Stimulated activated memory B cell treated with anti-CD40 and anti-IgM and Interleukin-4, amounts not matched to agents 10 μg/mL and 1 μg/mL and 100 μg/mL, for 72 hours (primary cell): ENCODE measurements at places on chromosomes 7 and 10.

DNA sequence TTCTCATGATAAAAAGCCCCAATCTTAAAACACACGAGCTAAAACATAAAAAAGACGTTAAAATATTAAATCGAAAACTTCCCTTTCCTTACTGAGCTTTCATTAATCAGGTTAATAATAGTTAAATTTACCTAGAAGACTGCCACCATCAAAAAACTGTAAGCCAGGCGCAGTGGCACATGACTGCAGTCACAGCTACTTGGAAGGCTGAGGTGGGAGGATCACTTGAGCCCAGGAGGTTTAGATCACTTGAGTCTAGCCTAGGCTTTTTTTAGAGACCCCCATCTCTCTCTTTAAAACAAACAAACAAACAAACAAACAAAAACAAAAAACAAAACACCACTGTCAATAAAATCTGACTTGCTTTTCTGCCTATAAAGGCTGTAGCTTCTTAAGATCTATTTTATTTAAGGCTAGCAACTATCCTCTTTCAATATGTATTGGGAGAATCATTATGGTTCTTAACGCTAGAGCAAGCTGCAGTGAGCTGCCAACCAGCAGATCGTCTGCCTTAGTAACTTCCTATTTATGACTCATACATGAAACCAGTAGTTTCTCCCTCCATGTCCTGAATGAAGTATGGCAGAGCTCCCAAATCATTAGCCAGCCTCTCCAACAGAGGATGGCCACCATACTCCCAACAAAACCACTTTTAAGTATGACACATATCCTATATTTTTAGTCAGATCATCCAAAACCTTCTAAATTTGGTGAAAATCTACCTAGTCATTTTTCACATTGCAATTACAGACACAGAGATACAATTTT is 163.7 kb downstream of the SRPK2 start:
- peak; percentile 78 for ATAC-seq

GRCh38 chr7:111667488-111667887 is 105.2 kb upstream of the IMMP2L start:
- no peak for ATAC-seq

GRCh38 chr7:7478569-7478968 is 57.1 kb downstream of the COL28A1 start:
- no peak for ATAC-seq

DNA sequence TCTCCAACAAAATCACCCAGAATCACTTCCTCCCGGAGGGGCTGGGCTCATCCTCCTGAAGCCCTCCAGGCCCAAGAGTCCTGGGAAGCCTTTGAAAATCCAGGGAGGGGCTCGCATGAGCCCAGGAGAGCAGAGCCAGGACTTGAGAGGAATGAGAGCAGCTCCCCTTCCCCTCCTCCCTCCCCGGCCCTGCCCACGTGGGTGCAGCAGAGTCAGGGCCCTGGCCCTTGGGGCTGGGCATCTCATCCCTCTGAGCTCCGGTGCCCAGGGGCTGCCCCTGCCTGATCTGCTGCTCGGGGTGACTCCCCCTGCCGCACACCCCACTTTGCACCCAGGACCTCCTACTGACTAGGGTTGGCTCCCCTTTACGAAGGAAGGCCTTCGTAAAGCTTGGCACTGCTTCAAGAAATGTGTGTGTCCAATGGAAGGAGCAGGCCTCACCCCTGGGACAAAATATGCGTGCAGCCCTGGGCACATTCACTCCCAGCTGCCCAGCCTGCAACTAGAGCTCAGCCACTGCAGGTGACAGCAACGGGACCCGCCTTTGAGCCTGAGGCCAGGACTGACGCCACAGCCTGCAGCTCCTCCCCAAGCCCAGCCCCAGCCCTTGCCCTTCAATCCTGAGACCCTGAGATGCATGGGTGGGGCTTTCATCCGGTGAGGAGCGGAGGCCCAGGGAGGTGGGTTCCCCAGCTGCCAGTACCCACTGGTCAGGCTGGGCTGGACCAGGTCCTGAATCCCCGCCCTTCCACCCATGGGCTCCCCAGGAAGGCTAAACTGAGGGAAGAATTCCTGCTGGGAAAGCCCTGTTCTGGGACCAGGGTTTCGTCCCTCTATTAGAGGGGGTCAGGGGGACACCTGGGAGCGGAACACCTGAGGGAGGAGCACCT is 21.8 kb downstream of the PWWP2B start:
- no peak for ATAC-seq

DNA sequence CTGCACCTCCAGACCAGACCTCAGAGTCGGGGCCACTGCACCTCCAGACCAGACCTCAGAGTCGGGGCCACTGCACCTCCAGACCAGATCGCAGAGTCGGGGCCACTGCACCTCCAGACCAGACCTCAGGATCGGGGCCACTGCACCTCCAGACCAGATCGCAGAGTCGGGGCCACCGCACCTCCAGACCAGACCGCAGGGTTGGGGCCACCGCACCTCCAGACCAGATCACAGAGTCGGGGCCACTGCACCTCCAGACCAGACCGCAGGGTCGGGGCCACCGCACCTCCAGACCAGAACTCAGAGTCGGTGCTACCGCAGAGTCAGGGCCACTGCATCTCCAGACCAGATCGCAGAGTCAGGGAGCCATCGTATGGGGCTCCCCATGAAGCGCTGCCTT is 105.9 kb downstream of the ACTR3B start:
- ATAC-seq = peak; percentile 27

DNA sequence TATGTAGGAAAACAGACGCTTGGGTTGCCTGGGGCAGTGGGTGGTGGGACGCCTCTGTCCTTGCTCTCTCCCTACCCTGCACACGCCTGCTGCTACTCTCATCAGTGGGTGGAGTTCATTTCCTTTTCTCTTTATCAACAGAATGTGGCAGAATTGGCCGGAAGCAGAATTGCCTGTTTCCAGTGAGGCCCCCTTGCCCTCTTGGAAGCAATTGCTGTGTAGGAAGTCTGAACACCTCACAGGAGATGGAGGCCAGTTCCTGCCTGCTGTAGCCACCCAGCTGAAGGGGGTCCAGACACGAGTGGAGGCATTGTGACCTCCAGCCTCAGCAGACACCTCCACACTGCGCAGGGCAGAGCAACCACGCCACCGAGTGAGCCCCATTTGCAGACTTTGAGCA is 331.6 kb upstream of the ZNF32 start:
- no peak for ATAC-seq

GRCh38 chr7:135102372-135102771 is 45.5 kb upstream of the TMEM140 start:
- ATAC-seq = peak; percentile 72
